ENCODE measurements at places on chromosomes 11 and 22.

- no peak for DNase-seq
Observed at GRCh38 chr11:117230286-117230961, 1.4 kb downstream of the PCSK7 start.

DNA sequence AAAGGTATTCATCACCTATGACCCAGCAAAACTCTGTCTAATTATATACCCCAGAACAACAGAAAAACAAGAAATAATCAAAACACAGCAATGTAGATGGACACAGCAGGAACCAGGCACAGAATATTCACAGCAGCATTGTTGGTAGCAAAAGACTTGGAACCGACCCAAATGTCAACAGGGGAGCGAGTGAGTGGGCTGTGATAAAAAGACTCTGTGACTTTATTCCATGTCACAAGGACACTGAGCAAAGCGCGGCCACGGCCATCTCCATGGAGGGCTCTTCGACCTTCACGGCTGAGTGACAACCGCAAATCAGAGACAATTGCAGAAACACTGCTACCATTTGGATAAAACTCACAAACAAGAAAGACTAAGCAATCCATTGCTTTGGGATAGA lies 1373.1 kb downstream of the TBC1D22A start:
- DNase-seq, result no peak

DNA sequence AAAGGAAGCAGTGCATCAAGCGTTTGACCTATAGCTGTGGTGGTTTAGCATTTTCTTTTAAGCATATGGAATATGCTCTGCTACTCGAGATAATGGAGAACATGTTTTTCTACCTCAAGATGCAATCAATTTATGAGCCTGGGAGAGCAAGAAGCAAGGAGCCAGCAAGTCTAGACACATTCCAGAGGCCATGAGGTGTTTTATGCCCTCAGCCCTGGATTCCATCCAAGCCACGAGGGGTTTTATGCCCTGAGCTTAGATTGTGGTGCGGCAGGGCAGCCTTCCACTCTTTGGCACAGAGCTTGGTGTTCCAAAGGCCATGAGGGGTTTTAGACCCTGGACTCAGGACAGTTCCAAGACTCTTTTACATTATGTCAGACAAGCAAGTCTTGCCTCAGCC lies 11.7 kb upstream of the DNAJB13 start:
- DNase-seq, result no peak

DNA sequence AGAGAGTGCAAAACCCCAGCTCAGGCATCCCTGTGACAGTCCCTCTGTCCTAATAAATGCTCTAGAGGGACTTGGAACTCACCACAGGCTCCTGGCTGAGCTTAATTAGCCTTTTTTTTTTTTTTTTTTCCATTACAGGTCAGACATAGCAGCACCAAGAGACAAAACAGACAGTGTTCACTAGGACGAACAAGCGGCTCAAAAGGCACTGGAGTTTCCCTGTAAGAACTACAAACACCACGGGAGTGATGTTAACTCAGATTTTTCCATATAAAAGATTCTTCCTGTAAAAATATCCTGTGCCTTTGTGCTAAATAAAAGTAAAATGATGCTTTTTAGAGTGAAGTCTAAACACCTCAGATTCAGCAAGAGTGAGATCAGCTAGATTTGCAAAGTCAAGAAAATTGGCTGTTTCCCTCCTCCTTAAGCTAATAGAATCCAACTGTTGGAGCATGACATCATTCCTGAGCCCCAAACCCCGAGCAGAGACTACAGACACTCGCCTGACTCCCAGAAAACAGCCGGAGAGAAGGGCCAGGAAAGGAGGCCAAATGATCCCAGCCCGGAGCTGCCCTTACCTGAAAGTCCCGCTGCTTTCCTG lies 101.0 kb upstream of the AKIP1 start:
- DNase-seq, result no peak

- DNase-seq, result no peak
Observed at GRCh38 chr11:24759742-24760141, 262.9 kb downstream of the LUZP2 start.
